ENCODE measurements at places on chromosomes 5 and 9.

GRCh38 chr5:163005949-163006348 lies 431.4 kb upstream of the CCNG1 start:
- DNase-seq = no peak

GRCh38 chr5:122697191-122697590 lies 77.7 kb upstream of the SNX2 start:
- DNase-seq = no peak

- DNase-seq = no peak
Observed at GRCh38 chr5:153135411-153135810, 355.1 kb upstream of the GRIA1 start.

- no peak for DNase-seq
Observed at GRCh38 chr9:1732670-1733069, 282.5 kb upstream of the SMARCA2 start.

GRCh38 chr9:34496149-34496712 lies 26.6 kb downstream of the ENHO start:
- no peak for DNase-seq

DNA sequence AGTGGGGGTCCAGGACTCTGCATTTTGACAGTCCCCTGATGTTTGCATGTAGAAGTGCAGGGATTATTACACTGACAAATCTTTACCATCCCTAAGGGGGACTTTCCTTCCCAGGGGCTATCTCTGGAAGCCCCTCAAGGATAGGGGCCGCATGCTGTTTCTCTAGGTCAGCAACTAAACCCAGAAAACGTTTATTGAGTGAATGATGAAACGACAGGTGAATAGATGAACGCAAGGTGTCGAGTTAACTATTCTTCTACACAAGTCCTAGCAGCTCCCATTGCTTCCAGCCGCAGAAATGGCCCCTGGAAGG lies 281 bp upstream of the HSD17B4 start:
- no peak for DNase-seq

- no peak for DNase-seq
Observed at GRCh38 chr5:116861666-116862065, 287.0 kb upstream of the SEMA6A start.

DNA sequence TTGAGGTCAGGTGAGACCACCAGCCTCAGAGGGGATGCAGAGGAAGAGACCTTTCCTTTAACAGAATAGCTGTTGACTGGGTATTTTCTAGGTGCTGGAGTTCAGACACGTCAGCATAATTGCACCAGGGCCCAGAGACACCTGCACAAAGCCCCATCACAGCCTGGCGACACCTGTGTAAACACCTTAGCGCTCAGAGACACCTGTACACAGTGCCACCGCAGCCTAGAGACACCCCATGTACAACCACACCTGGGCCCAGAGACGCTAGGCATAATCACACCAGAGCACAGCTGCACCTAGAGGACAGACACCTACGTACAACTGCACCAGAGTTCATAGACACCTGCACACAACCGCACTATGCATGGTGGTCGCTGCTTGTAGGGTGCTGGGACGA lies 1.0 kb downstream of the TRIP13 start:
- DNase-seq = no peak

DNA sequence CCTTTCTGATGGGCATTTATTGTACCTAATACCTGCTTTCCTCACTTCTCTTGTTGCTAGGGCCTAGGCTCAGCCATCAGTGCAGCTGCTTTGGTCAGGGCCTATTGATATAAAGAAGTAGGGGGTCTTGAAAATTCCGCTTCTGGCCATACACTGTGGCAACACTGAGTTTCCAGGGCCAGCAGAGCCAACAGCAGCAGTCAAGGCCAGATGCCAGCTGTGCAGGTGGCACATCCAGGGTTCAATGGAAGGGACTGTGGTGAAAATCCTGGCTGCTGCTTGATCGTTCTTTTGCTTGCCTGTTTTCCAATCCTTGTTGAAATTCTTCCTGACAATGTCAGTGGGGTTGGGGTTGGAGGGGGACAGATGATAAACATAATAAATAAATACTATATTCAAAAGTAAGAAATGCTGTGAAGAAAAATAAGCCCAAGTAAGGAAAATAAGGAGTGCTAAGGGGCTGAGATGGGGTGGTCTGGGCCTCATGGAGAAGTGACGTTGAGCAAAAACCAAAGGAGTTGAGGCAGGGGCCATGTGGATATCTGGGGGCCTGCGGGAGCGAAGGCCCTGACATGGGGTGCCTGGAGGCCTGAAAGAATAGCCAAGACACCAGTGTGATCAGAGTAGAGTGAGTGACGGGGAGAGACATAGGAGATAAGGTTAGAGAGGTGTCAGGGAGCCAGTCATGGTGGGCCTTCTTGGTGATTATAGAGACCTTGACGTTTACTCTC lies 91.0 kb upstream of the ALDH1B1 start:
- DNase-seq = no peak

Data from CD4-positive, alpha-beta T cell treated with Interleukin-1 beta for 1 hour (primary cell).